ENCODE measurements at places on chromosomes 2 and 18. TPM values are rescaled to one million over a fixed set of nuclear protein-coding genes. Genes with fewer than 3 reads are reported as not detected.

DNA sequence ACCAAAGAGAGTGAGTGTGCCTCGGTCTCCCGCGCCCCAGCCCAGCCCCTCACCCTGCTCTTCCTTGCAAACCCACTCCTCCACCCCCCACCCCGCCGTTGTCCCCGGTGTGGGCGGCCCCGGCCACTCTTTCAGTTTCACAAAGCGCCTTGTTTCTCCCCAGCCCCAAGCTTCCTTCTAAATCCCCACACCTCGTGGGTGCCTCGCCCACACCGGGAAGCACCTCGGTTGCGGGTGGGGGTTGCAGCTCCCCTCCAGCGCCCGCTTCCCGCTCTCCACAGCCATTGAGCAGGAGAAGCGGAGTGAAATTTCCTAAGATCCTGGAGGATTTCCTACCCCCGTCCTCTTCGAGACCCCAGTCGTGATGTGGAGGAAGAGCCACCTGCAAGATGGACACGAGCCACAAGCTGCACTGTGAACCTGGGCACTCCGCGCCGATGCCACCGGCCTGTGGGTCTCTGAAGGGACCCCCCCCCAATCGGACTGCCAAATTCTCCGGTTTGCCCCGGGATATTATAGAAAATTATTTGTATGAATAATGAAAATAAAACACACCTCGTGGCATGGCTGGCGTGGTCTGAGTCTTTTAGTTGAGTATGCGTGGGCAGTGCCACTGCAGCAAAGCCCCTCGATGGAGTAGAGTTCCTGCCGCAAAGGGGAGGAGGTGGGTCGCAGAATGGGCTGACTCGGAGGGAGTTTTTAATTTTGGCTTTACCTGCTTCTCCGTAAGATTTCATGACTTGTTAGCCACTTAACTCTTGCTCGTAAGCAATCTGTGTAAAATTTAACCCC lies 848 bp downstream of the TMSB10 start:
- DNase-seq = no peak

DNA sequence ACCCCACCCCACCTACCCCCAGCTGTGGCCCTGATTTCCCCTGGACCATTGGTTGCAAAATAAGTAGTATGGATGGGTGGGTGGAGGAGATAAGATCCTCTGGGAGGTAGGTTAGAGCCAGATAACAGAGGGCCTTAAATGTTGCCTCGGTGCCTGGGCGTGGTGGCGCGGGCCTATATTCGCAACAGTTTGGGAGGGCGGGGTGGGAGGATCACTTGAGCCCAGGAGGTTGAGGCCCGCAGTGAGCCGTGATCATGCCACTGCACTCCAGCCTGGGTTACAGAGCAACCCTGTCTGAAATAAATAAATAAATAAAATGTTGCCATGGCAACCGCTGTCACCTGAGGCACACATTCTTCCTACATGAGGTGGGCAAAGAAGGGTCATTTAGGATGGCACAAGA lies 103.3 kb upstream of the GATA6 start:
- DNase-seq = no peak

- no peak for DNase-seq
These were observed 40.1 kb upstream of the CCDC88A start for GRCh38 chr2:55459714-55460274.

DNA sequence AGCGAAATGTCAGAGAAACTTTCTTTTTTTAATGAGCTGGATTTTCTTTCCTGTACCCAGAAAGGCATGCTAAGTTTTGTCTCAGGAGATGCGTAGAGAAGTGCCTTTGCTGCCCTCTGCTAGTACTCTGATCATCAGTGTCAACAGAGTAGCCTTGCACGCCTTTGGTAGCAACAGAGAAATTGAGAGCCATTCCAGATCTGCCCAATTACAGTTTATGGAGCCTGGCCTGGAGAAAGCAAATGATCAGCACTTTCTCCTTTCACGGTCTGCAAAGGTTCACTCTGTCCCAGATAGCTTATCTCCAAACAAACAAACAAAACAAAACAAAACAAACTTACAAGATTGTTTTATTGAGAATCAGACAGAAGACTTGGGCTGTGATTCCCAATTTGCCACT lies 792.8 kb upstream of the PIK3C3 start:
- no peak for DNase-seq

DNA sequence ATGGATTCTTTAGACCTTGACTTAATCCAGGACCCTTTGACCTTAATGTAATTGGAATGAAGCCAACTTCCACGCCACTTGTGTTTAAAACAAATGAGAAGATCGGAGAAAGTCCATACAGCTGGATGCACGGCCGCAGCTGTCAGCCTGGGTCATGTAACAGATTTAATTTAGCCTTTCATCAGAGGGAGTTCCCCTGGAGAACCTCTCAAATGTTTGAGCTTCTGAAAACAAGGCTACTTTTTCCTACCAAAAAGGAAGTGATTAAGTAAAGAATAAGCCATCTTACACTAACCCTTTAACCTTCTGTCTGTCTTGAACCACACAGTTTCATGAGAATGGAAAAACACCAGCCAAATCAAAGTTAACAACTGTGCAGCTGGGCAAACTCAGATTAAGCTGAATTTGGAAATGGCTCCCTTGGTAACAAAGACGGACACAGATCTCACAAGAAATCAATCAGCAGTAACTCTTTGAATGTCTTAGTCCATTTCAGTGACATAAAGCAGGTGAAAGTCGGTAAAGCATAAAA lies 103.6 kb downstream of the DOCK10 start:
- no peak for DNase-seq

GRCh38 chr2:62568074-62568473 lies 62.1 kb upstream of the TMEM17 start:
- DNase-seq = no peak

GRCh38 chr18:13481820-13482617 lies 244.3 kb downstream of the FAM210A start:
- DNase-seq = no peak

- DNase-seq = no peak
These were observed 26.9 kb upstream of the GPR75 start for GRCh38 chr2:53886406-53887280.

GRCh38 chr2:26243470-26244308 lies 743 bp downstream of the HADHA start:
- peak; percentile 40 for DNase-seq

STEAP3 gene
- total RNA-seq = 23.8 TPM

GRCh38 chr18:70338890-70339289 lies 50.0 kb downstream of the SOCS6 start:
- DNase-seq = no peak
